M059J (cell line): ENCODE measurements at places on chromosomes 1 and 21. TPM values are rescaled to one million over a fixed set of nuclear protein-coding genes. Genes with fewer than 3 reads are reported as not detected.
A peak's percentile ranks its signal among the peaks of the same experiment; 100 is the strongest.

TCEANC2 gene
- 2.0 and 3.1 TPM in 2 replicates for total RNA-seq

TBX19 gene
- total RNA-seq = 0.54 and 1.1 TPM in 2 replicates

GRCh38 chr1:230077011-230077410 lies 10.0 kb downstream of the GALNT2 start:
- no peak for DNase-seq

- peak; percentile 50 for DNase-seq
These were observed 2.9 kb upstream of the CD46 start for GRCh38 chr1:207748737-207749528.

DNA sequence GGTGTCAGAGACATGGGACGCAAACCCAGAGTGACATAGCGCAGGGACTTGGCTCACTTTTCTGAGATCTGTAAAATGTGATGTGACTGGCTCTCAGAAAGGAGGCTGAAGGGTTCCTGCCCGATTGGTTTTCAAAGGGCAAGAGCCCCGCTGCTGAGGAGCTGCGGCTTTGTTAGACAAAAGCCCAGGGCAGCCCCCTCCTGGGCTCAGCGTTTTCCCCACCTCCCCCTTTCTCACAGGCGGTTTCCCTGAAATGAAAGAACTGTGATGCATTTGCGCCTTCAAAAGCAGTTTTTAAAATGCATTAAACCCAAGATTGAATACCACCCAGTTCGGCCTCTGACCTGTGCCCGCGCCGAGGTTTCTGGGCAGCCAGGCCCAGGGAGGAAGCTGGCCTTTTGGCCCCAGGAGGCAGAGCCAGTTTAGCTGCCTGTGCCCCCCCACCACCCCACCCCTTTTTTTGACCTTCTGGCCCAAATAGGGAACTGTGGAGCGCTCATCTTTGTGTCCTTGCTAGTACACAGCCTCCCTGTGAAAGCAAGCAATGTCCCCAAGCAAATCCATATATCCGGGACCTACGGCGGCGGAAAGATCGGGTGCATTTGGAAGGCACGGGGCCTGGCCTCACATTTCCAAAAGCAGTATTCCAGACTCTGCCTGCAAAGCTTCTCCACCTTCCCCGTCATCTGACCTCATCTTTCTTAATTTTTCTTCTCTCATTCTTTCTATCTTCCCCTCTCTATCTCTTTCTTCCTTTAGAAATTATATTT lies 28.6 kb downstream of the CD247 start:
- no peak for DNase-seq

- no peak for DNase-seq
These were observed 49.9 kb downstream of the CHRM3 start for GRCh38 chr1:239436286-239436685.

PTAFR gene
- total RNA-seq = 0.07 and 0.47 TPM in 2 replicates

SLC44A5 gene
- total RNA-seq = 0.12 TPM in 1 of 2 replicates, not detected in the other
